ENCODE measurements at places on chromosomes 6 and 20.

DNA sequence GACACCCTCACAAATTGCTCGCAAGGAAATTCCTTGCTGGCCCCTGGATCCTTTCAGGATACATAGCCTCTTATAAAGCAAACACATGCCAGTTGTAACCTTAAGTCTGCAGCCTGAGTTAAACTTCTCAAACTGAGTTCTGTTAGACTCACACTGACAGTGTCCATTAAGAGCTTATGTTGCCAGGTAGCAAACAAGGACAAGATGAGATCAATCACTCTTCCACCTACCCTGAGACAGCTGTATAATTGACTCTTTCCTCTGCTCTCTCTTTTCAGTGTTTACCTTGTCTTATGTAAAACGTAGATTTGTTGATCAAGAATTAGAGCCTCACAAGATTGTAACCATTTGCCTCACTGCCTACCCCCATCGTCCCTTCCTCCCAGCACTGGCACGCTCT is 359.8 kb downstream of the EPM2A start:
- no peak for DNase-seq

DNA sequence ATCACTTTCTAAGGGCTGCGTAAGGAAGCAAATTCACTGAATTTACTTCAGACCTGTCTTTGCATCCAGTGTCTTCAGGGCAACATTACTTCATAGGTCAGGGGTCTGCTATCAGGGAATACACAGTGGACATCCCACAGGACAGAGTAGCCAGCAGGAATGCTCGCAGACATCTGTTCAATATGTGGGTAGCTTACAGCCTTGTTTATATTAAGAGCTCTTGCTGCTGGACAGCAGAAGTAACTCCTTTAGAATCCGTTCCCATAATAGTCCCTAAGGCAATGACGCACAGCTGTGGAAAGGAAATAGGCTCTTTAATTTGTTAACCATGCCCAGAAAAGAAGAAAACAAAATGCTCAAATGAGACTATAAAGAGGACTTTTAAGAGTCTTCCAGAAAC is 198.7 kb downstream of the MOXD1 start:
- DNase-seq = no peak

DNA sequence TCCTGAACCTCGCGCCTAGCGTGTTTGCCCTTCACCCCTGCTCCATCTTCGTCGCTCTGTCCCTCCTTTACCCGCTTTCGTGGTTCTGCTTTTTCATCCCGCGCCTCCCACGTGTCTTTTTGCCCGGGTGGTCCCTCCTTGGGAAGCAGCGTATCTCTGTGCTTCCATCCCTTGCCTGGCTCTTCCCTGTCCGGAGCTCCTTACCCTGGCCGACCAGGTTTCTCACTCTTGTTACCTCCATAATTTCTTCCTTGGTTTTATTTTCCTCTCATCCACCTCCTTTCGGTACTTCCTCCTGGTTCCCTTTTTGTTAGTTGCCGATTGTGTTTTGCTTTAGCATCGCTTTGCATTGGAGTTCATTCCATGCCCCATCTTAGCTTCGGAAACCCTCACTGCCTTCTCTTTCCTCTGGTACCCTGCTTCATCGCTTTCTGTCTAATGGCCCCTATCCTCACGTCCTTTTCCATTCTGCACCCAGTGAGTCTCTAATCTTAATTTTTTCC is 735 bp downstream of the FAM135A start:
- DNase-seq = no peak

GRCh38 chr6:105753620-105754211 is 332.4 kb upstream of the PRDM1 start:
- no peak for DNase-seq

DNA sequence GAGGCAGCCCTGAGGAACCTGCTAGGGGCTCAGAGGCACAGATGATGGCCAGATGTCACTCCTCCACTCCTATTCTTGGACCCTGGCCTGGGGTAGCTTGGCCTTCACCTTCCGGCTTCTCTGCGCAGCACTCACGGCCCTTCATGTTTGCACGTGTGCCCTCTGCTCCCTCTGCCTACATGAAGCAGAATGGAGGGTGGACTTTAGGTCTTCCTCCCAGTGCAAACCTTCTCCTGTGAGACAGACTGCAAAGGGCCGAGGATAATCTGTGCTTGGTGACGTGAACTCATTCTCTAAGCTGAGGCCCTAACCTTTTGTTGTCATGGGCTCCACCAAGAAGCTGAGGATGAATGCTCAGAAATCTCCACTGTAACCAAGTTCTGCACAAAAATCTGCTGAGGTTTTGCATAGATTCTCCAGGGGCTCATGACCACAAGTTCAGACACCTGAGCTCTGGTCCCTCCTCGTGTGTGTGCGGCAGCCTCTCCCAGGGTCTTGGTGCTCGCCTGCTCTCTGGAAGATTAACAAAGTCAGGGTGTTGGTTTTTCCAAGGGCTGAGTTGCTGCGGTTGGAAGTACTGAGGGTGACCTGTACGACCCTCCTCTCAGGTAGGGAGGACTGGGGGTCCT is 25.5 kb upstream of the FOXO3 start:
- DNase-seq = no peak

DNA sequence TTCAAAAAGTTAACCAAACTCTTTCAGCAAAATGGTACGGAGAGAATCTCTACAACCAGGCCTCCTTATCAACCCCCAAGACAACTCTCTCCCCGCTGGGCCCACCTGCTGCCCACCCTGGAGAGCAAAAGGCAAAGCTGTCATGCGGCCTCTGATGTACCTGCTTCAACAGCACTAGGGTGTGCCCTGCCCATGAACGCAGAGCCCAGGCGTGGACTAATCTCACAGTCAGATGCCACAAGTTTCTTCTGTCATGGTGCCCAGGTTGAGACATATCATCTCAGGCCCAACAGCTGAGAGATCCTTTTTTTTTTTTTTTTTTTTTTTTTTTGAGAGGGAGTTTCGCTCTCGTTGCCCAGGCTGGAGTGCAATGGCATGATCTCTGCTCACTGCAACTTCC is 26.3 kb downstream of the SLC2A4RG start:
- DNase-seq = no peak

DNA sequence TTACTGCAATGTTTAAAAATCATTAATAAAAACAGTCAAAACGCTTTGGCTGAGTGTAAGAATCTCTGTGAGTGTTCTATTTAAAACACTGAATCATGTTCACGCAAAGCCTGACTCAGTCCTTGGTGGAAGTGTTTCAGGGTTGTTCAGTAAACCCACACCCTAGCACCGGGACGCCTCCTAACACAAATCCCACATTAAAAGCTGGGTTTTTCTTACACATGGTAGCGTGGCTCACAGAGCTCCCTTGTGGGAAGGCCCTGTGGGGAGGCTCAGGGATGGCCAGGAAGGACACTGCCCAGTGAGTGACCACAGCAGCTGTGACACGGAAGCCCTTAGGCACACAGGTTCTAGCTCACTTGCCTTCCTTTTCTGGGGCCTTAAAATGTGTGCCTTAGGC is 80.2 kb downstream of the GMPR start:
- no peak for DNase-seq

DNA sequence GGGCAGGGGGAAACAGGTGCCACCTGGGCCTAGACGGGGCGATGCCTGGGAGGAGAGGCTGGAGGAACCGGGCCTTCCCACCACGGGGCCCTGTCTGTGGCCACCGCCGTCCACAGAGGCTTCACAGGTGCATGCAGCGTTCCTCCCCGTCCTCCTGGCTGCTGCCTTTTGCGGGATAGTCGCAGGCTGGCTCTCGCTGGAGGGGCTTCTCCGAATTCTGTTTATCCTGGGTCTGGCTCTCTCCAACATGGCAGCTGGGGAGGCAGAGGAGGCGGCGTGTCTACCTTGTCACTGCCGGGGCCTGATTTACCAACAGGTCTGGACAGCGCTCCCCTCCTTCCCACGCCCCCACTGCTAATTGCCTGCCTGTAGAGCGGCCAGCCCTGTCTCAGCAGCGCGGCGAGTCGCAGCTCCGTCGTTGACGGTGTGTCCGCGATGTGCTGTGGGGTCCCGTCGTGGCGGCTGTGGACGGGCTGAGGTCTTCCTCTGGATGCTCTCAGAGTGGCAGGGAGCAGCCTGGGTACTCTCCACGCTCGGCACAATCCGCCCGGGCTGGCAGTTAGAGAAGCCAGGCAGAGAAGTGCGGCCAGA is 262.9 kb downstream of the TAF4 start:
- DNase-seq = no peak

DNA sequence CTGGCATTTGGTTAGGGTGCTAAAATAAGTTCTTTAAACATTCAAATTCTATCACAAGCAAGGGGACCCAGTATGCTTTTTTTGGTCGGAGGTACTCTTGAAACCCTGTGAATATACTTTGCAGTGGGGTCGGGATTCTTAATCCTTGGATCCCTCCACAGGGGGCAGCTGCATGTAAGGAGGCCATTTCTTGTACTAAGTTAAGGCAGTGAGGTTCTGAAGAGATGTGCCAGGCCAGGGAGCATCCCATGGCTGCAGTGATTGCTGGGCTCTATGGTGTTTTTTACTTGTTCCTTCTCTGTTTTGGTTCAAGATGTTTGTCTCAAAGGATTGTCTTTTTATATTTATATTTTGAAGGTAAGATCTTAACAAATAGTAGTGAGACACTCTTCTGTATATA is 50.4 kb downstream of the TOP1 start:
- no peak for DNase-seq

- DNase-seq = no peak
Measured at GRCh38 chr6:137223370-137224131, 4.4 kb upstream of the IFNGR1 start.

GRCh38 chr6:112912416-112913101 is 565.4 kb downstream of the RFPL4B start:
- no peak for DNase-seq

DNA sequence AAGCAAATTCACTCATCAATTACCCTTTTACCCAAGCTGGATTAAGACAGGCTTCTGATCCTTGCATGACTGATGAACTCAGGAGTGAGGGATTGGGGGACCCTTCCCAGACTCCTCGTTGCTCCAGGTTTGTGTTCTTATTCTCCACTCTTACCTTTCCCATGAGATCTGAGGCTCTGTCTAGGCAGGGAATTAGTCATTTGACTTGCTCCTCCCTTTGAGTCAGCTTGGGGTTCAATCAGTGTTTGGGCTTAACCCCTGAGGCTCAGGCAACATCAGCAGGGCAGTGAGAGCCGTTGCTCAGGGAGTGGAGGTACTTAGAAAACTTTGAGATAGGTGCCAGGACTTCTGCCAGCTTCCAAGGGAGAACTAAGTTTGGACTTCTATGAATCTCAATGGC is 20.7 kb upstream of the TOX2 start:
- no peak for DNase-seq

- DNase-seq = no peak
Measured at GRCh38 chr20:825710-826421, 7.6 kb upstream of the FAM110A start.

GRCh38 chr20:49700411-49701185 is 13.1 kb downstream of the B4GALT5 start:
- DNase-seq = no peak

DNA sequence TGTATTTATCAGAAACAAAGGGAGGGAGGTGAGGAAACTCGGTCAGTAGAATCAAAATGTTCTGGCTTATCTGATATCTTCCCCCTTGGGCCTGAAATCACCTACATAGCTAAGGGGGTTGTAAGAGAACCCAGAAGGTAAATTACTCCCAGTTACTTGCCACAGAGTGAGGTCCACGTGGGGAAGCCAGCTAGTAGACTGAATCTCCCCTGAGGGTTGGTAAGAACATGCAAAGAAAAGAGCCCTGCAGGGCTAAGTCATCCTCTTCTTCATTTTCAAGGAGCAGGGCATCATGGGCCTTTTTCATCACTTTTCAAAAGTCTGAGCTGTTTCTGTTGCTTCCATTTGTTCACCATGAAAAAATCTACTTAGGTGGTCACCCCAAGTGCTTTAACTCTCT is 115.4 kb downstream of the QRSL1 start:
- DNase-seq = no peak

DNA sequence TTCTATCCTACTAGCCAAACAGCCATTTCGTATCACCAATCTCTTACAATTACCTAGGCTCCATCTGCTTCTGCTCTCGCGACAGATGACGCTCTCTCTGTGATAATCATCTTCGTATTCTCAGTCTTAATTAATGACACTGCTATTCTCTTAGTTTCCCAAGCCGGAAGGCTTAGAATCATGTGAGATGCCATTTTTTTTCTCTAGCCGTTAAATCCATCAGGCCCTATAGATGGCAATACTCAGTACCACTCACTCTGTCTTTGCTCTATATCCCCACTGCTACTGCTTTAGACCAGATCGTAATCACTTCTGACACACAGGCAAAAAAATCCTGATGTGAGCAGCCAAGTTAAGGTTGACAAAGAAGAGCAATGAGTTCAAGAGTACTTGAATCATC is 2.1 kb upstream of the THEMIS start:
- DNase-seq = no peak

DNA sequence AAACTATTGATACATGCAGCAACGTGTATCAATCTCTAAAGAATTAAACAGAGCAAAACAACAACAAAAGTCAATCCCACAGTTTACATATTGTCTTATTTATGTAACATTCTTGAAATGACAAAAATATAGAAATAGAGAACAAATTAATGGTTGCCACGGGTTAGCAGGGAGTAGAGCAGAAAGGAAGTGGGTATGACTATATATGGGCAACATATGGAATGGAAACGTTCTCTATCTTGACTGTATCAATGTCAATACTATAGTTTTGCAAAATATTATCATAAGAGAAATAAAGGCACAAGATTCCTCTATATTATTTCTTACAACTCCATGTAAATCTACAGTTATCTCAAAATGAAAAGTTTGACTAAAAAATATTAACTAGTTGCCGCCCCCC is 12.8 kb downstream of the AK9 start:
- no peak for DNase-seq

GRCh38 chr6:158646023-158646910 is 1.7 kb upstream of the DYNLT1 start:
- DNase-seq = no peak

DNA sequence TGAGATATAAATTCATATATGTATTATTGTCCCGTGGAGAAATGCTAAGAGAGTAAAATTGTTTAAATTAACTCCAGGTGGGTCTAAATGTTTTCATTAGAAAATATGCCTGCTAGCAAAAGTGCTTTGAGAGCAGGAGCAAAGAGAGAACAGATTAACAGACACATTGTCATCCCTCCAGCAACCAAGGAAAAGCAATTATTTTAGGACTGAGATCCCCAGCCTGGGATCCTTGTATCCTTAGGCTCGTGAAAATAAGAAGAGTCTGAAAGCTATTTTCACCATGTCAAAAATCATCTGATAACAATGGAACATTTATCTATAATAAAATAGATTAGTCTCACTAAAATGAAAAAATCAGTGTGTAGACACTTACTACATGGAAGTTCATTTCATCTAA is 11.5 kb upstream of the MRS2 start:
- DNase-seq = no peak

All from stimulated activated CD4-positive, alpha-beta T cell treated with anti-CD3 and anti-CD28 coated beads, Interleukin-12 subunit alpha, Interleukin-12 subunit beta, amount 100 ng/mL, for 24 hours (primary cell).